ENCODE measurements at places on chromosomes 3 and 15. TPM values are rescaled to one million over a fixed set of nuclear protein-coding genes. Genes with fewer than 3 reads are reported as not detected.

- no peak for DNase-seq
These were observed 416.5 kb upstream of the RGMA start for GRCh38 chr15:93505506-93505905.

- no peak for DNase-seq
These were observed 56.9 kb downstream of the LRCH3 start for GRCh38 chr3:197847866-197848401.

- DNase-seq, result no peak
These were observed 5.9 kb downstream of the ZSCAN2 start for GRCh38 chr15:84606653-84607120.

Gene NR2E3
- 0.32 TPM for polyA plus RNA-seq

Gene DOCK3
- 0.78 TPM for polyA plus RNA-seq

All from left renal cortex interstitium (tissue), 4 donors.